ENCODE measurements at places on chromosomes 1 and 21. TPM values are rescaled to one million over a fixed set of nuclear protein-coding genes. Genes with fewer than 3 reads are reported as not detected.

DNA sequence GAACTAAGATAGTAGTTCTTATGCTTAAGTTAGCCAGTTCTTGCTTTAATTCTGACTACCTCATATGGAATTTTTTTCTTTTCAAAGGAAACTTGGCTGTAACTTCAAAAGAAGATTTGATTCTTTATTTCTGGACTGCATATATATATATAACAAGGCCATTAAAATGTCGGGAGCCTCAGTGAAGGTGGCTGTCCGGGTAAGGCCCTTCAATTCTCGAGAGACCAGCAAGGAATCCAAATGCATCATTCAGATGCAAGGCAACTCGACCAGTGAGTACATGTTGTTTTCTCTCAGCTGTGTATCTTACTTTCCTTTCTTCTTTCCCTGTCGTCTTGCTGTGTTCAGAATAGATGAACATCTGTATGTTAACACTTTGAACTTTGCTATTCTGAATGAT lies 21.8 kb downstream of the KIF1B start:
- DNase-seq: no peak

DNA sequence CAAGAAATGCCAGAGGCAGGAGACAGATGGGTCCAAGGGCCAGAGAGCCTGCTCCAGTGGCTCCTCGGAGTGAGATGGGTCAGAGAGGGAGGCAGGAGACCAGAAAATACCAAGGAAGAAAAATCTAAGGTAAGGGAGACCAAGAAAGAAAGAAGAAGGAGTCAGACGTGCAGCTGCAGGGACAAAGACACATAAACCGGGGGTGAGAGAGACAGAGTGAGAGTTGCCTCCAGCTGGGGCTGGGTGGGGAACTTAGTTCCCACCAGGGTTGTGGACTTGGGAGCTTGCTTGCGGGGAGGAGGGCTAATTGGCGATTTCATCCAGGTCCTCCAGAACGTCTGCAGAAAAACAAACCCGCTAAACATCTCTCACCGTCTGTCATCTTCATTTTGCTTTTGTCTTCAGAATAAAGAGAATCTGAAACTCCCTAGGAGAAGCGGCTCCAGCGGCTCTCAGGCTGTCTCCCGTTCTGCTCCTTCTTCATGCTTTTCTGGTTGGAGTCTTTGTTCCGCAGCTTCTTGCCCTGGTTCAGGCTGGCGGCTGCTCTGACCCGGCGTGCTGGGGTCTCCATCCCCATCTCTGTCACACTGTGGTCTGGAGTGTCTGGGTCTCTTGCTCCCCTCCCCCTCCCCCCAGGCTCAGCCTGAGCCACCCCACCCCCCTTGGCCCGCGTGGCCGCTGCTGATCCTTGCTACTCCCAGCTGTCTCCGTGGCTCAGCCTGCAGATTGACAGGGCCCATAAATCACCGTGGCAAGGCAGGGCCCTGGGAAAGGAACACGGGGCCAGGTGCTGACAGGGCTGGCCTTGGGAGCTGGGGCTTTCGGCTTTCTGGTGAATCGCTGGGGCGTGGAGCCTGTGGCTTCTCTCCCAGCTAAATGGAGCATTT lies 66.6 kb downstream of the UBIAD1 start:
- no peak for DNase-seq

GRCh38 chr21:28436286-28436932 lies 556.3 kb downstream of the LTN1 start:
- DNase-seq: peak; percentile 23

GRCh38 chr1:183689762-183690204 lies 36.7 kb upstream of the APOBEC4 start:
- DNase-seq: no peak

MPL gene
- 0.06 TPM for total RNA-seq

GRCh38 chr1:68506386-68506785 lies 9.5 kb upstream of the DEPDC1 start:
- no peak for DNase-seq

- peak; percentile 37 for DNase-seq
Observed at GRCh38 chr1:68197891-68198290, 34.4 kb downstream of the WLS start.

DNA sequence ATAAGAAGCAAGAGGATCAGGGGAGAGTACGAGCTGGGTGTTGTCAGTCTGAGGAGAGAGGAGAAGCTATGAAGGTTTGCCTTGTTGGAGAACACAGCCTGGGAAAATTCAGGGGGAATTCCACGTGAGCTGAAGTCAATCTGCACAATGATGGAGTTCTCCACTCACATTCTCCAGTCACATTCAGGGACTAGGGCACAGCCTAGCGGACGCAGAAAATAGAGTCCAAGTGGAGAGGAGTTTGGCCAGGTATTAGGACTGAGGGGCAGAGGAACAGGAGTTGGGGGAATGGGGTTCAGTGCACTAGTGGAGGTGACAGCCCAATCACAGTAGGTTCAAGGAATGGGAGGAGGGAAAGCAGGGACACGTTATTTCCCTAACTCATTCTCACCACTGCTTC lies 124.0 kb downstream of the KCNH1 start:
- DNase-seq: peak; percentile 23

Data from Daoy (cell line).